ENCODE measurements at places on chromosomes 16 and 17.
A peak's percentile ranks its signal among the peaks of the same experiment; 100 is the strongest.

- no peak for DNase-seq
Observed at GRCh38 chr16:57017251-57017650, 27.9 kb downstream of the NLRC5 start.

- DNase-seq = no peak
Observed at GRCh38 chr17:43917016-43917347, 9.6 kb upstream of the MPP2 start.

DNA sequence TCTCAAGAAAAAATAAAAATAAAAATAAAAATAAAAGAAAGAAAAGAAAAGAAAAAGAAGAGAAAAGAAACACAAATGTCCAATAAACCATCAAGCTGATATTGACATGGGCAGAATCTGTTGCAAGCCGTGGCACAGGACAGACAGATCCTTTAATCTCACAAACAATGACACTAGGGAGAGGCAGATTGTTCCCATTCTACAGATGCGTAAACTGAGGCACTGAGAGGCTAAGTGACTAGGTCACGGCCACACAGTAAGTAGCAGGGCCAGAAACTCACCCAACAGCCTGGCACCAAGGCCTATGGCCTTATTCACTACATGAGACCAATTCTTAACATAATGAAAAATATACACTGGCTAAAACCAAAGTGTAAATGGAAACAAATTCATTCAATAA, 28.3 kb upstream of the ZFP90 start:
- DNase-seq = no peak

- DNase-seq = no peak
Observed at GRCh38 chr17:74812109-74813009, 36.2 kb upstream of the NAT9 start.

GRCh38 chr17:44233582-44233981, 14.1 kb upstream of the UBTF start:
- no peak for DNase-seq

DNA sequence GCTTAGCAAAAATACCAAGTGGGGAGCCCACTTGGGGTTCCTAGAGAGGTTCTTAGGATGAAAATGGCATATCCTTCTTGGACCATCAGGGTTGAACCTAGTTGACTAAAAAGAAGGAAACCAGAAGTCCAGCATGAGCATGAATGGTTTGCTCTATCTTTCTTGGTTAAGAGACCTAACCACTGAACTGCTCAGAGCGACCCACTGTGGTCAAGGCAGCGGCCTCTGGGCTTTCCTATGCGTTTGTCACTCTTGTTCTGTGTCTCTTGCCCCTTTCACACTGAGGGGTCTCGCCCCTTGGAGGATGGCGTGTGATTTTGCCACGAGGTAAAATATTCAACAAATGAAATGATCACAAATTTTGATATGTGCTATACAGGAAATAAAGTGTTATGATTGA, 526 bp upstream of the BORCS6 start:
- no peak for DNase-seq

DNA sequence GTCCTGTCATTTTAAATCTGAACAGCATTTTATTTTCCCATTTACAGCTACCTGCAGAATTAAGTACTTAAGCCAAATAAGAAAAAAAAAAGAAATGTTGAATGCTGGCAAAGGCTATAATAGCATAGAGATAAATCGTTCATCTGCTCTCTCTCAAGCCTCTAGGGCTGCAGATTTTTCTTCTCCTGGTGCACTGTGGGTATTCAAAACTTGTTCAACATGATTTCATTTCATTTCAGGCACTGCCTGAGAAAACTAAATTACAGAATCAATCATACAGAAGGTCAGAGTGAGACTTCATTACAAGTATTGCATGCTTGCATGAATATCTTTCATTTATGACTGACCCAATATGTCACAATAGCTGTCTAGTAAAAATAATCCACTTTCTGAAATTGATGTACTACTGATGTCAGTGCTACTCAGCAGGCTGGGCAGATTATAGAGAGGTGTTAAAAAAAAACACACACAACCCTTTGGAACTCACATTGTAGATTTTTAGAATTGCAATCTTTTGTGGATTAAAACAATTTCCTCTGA, 86.2 kb downstream of the TOX3 start:
- DNase-seq = no peak

DNA sequence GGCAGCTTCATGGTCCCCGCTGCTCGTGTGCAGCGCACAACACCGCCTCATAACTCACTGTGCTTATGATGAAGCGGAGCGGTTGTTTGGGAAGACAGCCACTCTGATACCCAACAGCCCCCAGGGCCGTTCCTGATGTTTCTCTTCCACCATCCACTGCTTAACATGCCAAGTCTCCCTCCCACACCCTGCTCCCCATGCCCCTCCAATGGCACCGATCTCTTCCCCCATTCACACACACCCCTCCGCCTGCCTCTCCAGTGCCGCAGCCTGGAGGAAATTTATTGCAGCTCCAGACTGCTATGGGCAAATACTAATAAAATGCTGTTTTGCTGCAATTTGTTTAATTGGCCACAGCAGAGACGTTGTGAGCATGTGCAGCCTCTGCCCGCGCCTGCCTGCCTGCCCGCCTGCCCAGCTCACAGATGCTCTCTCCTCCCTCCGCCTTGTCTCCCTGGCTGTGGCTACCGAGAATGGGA, 80.3 kb upstream of the LHX1 start:
- DNase-seq = no peak

- DNase-seq = no peak
Observed at GRCh38 chr16:426906-427249, 1.4 kb downstream of the RAB11FIP3 start.

DNA sequence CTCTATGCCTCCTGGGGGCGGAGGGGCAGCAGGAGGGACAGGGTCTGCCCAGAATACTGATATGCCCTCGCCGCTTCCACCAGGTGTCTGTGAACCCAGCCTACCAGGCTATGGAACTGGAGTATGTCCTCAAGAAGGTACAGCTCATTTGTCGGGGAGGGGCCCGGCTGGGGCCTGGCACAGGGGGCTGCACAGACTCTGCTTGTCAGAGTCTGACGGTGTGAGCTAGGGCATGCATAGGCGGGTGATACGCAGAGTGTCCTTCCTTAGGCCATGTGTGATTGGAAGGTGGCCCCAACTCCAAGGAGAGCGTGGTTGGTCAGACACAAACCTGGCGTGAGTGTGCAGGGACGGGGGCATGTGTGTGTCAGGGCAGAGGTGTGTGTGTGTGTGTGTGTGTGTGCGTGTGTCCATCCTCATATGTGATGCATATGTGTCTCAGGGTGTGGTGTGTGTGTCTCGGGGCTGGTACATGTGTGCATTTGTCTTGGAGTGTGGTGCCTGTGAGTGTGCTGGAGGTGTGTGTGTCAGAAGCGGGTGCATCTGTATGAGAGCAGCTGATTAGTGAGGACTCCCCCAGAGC, 7.0 kb downstream of the CHAD start:
- no peak for DNase-seq

DNA sequence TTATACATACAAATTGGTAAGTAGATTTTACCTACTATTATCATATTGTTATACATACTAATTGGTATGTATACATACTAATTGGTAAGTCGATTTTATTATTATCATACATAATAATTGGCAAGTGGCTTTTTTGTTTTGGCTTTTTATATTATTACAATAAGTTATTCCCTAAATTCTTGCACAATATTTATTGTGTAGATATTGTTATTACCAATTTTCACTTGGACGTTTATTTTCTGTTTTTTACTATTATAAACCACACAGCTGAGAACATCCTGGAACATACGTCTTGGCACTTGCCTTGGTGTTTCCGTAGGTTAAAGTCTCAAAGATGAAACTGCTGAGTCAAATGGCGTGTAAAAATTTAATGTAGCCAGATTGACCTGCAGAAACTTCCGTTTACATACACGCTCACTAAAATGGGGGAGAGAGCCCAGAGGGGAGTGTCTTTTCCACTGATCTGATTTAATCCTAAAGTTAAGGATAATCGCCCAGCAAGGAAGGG, 18.9 kb downstream of the GNGT2 start:
- no peak for DNase-seq

DNA sequence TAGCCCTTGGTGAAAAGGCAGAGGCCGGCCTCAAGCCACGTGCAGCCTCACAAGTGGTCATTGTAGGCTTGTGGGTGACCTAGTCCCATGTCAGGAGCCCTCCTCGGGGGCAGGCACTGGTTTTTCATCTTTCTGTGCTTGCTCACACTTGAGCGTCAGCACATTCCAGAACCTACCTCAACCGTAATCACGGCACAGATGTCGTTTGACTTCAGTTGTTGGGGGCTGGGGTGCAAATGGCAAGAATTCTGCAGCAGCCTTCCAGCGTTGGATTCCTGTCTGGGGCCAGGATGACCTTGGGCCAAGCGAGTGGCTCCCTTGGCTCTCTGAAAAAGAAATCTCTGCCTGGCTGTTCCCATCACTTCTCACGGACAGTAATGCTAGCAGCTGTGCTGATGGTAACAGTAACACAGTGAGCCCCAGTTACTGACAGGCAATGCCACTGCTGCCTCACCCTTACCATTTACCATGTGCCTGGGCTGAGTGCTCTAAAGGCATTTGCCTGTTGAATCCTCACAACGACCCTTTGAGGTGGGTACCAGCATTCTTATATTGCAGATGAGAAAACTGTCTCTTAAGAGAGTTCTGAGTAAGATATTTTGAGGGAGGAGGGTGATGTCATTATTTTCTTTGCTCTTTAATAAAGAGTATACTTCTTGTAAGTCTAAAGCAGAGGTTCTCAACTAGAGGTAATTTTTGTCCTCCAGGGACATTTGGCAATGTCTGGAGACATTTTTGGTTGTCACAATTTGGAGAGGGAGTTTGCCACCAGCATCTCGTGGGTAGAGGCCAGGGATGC, 46.5 kb downstream of the KSR1 start:
- no peak for DNase-seq

GRCh38 chr17:2611627-2612026, 18.2 kb downstream of the PAFAH1B1 start:
- no peak for DNase-seq

- DNase-seq = peak; percentile 21
Observed at GRCh38 chr17:78925234-78925633, at the start of gene TIMP2. Gene TIMP2 (minus strand): TSS chr17:78925387. CDS start chr17:78925088, 299 bp downstream.

DNA sequence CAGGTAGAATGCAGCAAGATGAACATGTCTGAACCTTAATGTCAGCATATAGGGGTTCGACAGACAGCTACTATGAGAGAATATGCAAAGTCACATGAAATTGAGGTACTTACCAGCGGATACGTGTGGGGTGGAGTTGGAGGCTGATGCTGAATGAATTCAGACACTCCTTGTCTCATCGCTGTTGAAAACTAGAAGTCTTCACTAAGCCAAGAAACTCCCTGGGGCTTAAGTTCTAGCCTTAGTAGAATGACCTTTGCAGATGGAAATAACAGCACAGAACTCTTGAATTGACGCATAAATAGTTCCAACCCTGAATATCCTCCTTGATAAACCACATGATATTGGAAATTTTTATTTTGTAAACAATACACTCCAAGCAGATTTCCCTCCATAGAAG, 32.9 kb upstream of the MYOCD start:
- DNase-seq = no peak

DNA sequence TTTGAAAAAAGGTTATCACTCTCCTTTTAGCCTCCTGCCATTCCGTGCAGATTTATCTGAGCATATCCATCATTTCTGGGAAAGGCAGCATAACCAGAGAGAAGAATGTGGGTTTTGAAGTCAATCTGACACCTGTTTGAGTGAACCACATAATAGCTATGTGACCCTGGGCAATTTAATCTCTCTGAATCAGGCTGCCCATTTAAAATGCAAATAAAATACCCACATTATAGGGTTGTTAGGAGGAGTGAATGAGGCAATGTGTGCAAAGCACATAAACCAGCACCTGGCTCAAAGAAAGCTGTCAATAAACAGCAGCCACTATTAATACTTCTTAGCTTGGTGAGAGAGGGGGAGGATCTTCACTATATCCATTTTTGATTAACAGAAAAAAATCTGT, 88.0 kb downstream of the CACNG1 start:
- no peak for DNase-seq
